ENCODE measurements at places on chromosomes 2 and 18. TPM values are rescaled to one million over a fixed set of nuclear protein-coding genes. Genes with fewer than 3 reads are reported as not detected.

DNA sequence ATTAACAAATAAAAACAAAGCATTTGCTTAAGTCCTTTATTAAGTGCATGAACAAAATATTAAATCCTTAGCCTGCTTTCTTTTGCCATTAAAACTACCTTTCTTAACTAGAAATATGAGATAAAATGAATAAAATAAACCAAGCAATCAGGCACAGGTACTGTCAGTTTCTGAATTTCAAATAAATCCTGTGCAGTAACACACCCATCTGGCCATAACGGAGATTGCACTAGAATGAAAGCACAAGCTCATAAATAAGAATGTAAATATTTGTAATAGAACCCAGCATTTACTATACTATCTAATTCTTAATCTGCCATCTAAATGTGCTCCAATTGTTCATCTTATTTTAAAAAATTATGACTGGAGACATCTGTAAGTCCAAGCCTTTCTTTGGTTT, 31.9 kb downstream of the PRKRA start:
- no peak overlapping the region for H3K4me3 ChIP-seq
- DNase-seq = no peak
- no peaks in the 10 kb centered on the region for H3K36me3 ChIP-seq
- no peaks in the 10 kb centered on the region for H3K27me3 ChIP-seq
- H3K27ac ChIP-seq = no peak overlapping the region

DNA sequence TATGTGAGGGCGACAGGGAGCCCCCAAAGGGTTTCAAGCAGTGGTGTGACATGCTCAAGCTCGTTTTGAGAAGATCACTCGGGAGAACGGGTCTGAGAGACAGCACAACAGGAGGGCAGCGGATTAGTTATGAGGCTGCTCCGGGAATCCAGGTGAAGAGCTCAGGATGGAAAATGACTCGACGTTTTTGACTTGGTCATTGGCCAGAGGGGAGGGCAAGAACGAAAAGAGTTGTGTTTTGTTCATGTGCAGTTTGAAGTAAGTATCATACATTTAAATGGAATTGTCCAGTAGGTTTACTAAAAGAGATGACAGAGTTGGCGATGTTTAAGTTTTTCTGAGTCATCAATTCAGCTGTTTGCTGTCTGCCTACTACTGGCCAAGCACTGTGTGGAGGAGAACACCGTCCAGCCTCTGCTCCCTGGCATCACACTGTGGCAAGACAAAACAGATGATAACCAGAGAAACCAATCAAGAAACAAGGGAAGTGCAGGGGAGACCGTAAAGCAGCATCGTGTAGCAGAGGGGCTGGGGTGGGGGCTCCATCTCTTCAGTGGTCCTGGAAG, 25.3 kb upstream of the ANXA4 start:
- no peak for DNase-seq
- no peak overlapping the region for H3K4me3 ChIP-seq
- no peaks in the 10 kb centered on the region for H3K4me1 ChIP-seq

Gene HJURP
- 6.9 TPM for total RNA-seq

DNA sequence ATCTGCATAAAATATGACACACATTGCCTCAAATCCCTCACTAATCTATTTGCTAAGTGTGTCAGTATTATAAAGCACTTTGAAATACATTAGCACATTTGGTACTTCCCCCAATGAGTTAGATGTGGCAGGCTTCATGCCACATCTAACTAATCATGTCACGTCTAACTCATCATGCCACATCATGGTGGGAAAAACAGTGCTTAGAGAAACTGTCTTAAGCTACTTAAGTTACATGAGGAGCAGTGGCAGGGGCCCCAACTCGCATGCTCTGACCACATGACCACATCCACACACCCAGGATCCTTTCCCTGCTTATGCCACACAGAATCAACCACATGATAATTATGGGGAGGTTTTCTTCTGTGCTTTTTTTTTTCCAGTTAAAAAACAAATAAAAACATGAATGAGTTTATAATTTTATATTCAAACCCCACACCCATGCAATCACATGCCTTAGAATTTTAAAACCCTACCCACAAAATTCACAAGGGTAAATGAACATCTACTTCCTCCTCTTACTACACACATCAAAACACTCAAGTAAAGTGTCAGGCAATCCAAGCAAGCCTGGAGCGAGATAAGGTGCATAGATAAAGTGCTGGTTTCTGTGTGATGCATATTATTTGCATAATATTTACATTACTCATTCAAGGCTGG, 1.6 kb downstream of the ABCA12 start:
- no peak overlapping the region for H3K4me3 ChIP-seq
- peaks cover 3% of the 10 kb centered on the region for H3K4me1 ChIP-seq
- H3K27ac ChIP-seq = no peak overlapping the region
- H3K36me3 ChIP-seq = no peaks in the 10 kb centered on the region

Gene NOSTRIN
- total RNA-seq = not detected

DNA sequence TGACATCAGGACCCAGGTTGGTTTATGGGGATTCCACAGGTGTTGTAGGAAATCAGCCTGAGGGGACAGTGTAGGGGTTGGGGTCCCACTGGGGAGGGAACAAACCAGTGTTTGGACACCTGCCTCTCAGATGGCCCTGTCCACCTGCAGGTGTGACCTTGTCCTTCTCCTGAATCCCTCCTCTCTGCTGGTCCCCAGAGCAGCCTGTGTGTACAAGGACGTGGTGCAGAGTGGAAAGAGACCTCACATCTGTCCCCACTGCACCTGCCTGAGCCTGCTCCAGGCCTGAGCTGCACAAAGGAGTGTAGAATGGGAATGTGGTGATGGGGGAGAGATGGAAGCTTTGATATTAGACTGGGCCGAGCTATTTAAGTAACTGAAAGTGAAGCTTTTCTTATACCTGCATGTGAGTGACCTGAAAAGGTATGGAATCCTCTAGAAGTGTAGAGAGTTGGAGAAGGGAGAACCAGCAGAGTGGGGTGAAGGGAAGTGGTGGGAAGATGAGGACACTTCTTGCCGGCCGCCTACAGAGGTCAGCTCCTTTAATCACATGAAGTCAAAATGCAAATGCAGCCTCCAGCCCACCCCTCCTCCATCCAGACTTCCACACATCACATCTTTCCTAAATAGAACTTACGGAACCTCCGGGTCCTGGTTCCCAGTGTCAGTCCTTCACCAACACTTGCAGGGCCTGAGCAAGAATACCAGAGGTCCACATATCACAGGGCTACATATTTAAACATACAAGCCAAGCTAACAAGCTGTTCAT, 89.3 kb upstream of the SMAD2 start:
- DNase-seq = no peak
- H3K27me3 ChIP-seq = peaks cover 7% of the 10 kb centered on the region
- H3K36me3 ChIP-seq = no peaks in the 10 kb centered on the region
- no peak overlapping the region for H3K27ac ChIP-seq
- peaks cover 15% of the 10 kb centered on the region for H3K4me1 ChIP-seq
- H3K4me3 ChIP-seq = no peak overlapping the region

Gene NDUFB3
- total RNA-seq = 93.9 TPM

Gene DLGAP1
- 13.6 TPM for total RNA-seq

DNA sequence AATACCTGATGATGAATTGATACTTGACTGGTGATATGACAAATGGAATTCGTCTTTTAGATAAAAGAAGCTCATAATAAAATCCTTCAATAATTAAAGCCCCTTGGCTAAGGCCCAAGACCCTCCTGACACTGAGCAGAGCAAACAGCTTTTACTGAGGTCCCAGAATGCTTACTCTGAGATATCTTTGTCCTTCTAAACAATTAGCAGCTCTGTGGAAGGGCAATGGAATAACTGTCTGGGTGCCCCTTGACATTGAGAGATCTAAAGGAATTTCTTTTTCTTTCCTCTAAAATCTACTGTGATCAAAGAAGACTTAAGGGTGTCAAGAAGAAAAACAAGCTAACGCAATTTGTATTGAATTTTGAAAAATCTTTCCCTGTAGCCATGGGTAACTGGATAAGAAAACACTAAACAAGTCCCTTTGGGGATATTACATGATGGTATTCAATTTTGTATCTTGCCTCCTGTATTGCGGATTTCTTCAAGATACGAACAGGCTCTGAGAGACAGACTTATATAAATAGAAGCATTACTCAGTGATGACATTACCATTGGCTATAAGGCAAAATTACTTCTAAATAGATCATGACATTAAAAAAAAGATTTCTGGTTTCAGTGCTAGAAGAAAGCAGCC, 128.8 kb downstream of the MREG start:
- peaks cover 23% of the 10 kb centered on the region for H3K4me1 ChIP-seq
- no peak overlapping the region for H3K4me3 ChIP-seq
- no peaks in the 10 kb centered on the region for H3K36me3 ChIP-seq
- no peak for DNase-seq

Gene SLC4A5
- total RNA-seq = 8.2 TPM

Gene TXNDC9
- total RNA-seq = 32.6 TPM

GRCh38 chr2:208366215-208367127, 40.1 kb upstream of the PTH2R start:
- no peak overlapping the region for H3K4me3 ChIP-seq
- peaks cover 3% of the 10 kb centered on the region for H3K27me3 ChIP-seq
- peaks cover 20% of the 10 kb centered on the region for H3K36me3 ChIP-seq
- no peak overlapping the region for H3K27ac ChIP-seq
- DNase-seq = no peak
- H3K4me1 ChIP-seq = peaks cover under 1% of the 10 kb centered on the region

DNA sequence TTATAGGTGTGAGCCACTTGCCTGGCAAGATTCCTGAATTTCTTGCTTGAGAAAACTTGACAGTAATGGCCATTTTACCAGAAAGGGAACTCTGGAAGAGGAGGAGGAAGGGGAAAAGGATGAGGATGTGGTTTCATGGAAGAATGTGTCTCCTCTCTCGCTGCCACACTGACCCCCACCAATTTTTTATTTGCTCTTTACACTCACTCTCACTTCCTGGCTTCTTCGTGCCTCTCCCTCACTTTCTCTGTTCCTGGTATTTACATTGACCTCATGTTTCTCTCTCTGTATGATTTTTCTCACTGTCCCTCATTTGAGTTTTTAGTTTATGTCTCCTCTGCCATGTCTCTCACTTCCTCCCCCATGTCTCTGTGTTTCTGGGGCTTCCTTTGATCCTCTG, 134.5 kb upstream of the CAB39 start:
- no peak overlapping the region for H3K4me3 ChIP-seq
- H3K36me3 ChIP-seq = peaks cover 23% of the 10 kb centered on the region
- H3K27me3 ChIP-seq = peaks cover 4% of the 10 kb centered on the region

GRCh38 chr2:6337472-6337820, 528.3 kb downstream of the CMPK2 start:
- no peak overlapping the region for H3K27ac ChIP-seq
- H3K36me3 ChIP-seq = no peaks in the 10 kb centered on the region
- no peak for DNase-seq
- no peaks in the 10 kb centered on the region for H3K27me3 ChIP-seq

GRCh38 chr2:26737221-26737620, 26.9 kb upstream of the SLC35F6 start:
- H3K36me3 ChIP-seq = peaks cover 3% of the 10 kb centered on the region
- peaks cover 26% of the 10 kb centered on the region for H3K4me1 ChIP-seq
- no peak overlapping the region for H3K27ac ChIP-seq
- H3K4me3 ChIP-seq = no peak overlapping the region

DNA sequence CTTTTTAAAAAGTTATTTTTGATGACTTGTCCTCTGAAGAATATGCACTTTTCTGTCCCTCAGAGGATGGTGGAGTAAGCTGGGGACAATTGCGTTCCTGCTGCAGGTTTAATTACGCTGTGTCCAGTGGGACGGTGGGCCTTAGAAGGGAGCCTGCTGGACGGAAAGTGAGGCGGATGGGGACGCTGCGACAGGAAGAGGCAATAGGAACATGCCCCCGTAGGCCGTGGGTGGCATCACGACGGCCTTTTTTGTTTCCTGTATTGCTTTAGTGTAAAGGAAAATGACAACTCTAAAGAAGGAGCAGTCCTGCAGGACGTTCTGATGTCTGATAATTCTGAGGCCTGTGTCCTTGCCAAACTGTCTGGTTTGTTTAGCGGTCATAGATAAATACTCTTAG, 121.6 kb downstream of the NFATC1 start:
- no peak for DNase-seq
- H3K4me1 ChIP-seq = no peaks in the 10 kb centered on the region
- no peak overlapping the region for H3K4me3 ChIP-seq
- no peak overlapping the region for H3K27ac ChIP-seq
- no peaks in the 10 kb centered on the region for H3K36me3 ChIP-seq

Gene IL1B
- total RNA-seq = not detected

- H3K27me3 ChIP-seq = peaks cover 2% of the 10 kb centered on the region
- DNase-seq = no peak
- peaks cover 18% of the 10 kb centered on the region for H3K4me1 ChIP-seq
Measured at GRCh38 chr2:30761226-30761625, 46.0 kb downstream of the CAPN13 start.

DNA sequence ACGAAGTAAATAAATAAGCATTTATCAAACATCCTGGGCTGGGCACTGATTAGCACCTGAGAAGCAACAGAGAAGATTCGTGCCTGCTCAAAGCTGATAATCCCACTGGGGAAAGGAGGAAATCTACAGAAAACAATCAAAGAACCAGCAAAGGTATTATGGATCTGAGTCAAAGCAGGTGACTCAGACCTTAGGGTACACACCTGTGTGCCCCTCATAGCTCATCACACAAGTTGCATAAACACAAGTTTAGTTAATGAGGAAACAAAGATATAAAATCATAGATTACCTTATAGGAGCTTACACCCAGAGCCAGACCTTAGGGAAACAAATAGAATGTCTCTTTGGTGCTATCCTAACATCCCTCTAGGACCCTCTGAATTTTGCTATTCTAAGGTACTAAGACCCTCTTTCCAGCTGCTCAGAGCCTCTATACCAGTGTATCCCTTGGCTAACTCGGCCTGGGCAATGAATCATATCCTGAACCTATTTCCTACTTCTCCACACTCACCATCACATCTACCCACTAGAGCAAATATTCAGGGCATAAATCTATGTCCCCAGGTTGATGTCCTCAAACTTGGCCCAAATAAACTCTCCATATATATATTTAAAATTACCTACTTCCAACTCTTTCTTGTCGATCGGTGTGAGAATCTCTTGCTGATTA, 19.3 kb upstream of the CTIF start:
- H3K27ac ChIP-seq = no peak overlapping the region
- no peaks in the 10 kb centered on the region for H3K27me3 ChIP-seq
- H3K4me1 ChIP-seq = peaks cover 8% of the 10 kb centered on the region
- H3K4me3 ChIP-seq = no peak overlapping the region

- DNase-seq = no peak
- no peak overlapping the region for H3K4me3 ChIP-seq
- peaks cover 4% of the 10 kb centered on the region for H3K4me1 ChIP-seq
- no peak overlapping the region for H3K27ac ChIP-seq
- H3K36me3 ChIP-seq = no peaks in the 10 kb centered on the region
Measured at GRCh38 chr18:32429402-32429801, 41.3 kb downstream of the GAREM1 start.
